ENCODE measurements at places on chromosomes 7 and 10. TPM values are rescaled to one million over a fixed set of nuclear protein-coding genes. Genes with fewer than 3 reads are reported as not detected.

GRCh38 chr10:128539510-128540127 is 413.4 kb upstream of the MKI67 start:
- DNase-seq, result no peak

DNA sequence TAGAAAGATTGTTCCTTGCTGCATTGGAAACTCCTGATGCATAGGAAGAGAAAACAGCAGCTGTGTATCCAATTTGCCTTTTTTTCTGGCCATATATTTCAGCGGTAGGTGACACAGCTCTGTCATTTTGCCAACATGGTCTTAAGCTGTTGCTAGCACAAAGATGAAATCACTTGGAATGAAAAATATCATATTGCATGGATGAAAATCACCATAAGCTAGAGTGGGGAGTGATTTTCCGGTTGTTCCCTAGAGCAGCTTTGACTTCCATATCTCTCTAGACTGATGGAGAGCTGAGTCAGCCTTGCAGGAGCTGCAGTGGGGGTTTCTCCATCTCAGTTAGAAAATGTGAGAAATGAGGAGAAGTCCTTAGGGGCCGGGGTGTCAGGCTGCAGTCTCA is 38.3 kb upstream of the BTBD16 start:
- no peak for DNase-seq

- peak; percentile 22 for DNase-seq
Observed at GRCh38 chr7:70585071-70585470, 546.9 kb upstream of the GALNT17 start.

GRCh38 chr10:23157239-23157681 is 34.9 kb upstream of the PTF1A start:
- no peak for DNase-seq

DNA sequence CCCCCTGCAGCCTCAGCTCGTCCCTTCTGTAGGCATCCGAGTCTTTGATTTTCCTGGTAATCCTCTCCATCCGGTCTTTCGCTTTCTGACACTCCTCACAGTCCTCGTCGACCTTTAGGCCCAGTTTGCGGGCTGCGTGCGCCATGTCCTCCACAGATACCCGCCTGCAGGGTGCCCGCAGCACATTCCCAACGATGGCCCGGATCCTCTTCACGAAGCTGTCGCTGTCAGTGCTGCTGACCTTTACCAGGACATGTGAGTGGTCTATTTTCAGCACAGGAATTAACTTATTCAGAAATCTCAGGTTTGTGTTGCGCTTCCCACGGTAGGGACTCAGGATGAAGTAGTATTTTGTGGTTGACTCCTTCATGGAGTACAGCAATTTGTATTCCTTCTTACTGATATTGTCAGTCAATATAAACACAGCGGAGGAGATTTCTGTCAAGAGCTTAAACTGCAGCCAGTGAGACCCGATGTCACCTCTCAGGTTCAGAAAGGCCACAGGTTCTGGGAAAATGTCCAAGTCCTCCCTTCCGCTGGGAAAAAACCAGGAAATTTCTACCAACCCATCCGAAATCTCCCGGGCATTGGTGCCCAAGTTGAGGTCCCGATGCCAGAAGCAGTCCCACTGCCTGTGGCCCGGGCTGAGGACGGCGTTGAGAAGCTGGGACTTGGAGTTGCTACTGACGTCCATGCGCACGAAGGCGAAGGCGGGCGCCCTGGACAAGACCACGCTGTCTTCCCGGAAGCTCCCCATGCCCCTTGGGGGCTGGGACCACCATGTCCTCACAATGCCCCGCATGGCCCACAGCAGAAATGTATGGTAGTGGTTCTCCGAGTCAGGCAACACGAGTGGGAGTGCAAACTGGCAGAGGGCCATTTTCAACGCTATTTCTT is 8.9 kb upstream of the MRPS24 start:
- no peak for DNase-seq

DNA sequence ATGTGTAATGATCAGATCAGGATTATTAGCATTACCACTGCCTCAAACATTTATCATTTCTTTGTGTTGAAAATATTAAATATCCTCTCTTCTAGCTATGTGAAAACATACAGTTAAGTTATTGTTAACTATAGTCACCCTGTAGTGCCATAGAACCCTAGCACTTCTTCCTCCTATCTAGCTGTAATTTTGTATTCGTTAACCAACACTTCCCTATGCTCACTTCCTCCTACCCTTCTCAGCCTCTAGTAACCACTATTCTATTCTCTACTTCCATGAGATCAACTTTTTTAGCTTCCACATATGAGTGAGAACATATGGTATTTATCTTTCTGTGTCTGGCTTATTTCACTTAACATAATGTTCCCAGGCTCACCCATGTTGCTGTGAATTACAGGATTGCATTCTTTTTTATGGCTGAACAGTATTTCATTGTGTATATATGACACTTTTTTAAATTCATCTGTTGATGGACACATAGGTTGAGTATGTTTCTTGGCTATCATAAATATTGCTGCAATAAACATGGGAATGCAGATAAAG is 132.7 kb upstream of the RHOBTB1 start:
- peak; percentile 38 for DNase-seq

GRCh38 chr7:116950889-116951351 is 2.4 kb upstream of the ST7 start:
- DNase-seq, result no peak

DNA sequence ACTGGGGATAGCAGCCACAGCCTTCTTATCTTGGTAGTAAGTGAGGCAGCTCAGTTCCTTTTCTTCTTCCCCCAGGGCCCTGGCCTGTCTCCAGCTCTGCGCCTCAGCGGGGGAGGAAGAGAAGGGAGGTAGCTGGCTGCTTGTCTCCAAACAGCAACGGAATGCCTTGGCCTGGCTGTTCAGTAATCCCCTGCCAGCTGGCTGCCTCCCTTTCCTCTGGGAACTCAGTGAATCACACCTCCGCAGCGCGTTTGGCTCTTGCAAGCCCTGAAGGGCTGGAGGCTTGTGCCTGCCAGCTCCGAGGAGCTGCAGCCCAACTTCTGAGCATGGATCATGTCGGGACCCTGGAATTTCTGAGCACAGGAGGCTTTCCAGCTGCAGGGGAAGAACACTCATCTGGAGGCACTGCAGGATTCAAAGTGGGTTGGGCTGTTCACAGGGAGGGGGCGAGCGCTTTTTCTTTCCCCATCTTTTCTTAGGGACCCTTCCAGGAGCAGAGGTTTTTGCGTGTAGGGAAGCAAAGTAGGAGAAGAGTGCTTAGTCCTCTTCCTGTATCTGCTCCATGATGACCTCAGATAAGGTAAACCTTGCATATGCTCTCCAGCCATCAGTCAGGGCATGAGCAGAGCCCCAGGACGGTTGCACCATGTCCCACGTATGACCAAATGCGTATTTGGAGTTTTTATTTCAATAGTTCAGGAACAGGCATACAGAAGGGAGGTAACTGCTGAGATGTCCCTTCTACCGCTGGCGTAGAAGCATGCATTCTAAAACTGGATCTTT is 253.2 kb upstream of the INHBA start:
- peak; percentile 93 for DNase-seq

GRCh38 chr7:70439651-70440050 is 692.3 kb upstream of the GALNT17 start:
- DNase-seq, result no peak

- no peak for DNase-seq
Observed at GRCh38 chr10:85787393-85787792, 579.2 kb downstream of the GRID1 start.

DNA sequence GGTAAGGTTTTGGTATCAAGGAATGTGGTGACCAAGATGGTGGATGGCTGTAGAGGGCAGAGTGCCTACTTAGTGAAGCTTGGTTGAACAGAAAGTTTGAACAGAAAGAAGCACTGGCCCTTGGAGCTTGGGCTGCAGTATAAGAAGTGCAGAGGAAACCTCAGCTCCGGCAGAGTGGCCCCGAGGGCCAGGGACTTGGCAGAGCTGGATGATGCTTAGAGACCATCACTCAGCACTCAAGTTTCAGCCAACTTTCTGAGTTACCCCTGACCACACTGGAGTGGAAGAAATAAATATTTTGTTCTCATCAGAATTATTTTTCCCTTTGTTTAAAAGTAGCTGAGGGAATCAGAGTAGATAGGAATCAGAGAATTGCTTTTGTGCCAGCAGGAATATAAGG is 336.7 kb downstream of the C7orf25 start:
- peak; percentile 1 for DNase-seq

DNA sequence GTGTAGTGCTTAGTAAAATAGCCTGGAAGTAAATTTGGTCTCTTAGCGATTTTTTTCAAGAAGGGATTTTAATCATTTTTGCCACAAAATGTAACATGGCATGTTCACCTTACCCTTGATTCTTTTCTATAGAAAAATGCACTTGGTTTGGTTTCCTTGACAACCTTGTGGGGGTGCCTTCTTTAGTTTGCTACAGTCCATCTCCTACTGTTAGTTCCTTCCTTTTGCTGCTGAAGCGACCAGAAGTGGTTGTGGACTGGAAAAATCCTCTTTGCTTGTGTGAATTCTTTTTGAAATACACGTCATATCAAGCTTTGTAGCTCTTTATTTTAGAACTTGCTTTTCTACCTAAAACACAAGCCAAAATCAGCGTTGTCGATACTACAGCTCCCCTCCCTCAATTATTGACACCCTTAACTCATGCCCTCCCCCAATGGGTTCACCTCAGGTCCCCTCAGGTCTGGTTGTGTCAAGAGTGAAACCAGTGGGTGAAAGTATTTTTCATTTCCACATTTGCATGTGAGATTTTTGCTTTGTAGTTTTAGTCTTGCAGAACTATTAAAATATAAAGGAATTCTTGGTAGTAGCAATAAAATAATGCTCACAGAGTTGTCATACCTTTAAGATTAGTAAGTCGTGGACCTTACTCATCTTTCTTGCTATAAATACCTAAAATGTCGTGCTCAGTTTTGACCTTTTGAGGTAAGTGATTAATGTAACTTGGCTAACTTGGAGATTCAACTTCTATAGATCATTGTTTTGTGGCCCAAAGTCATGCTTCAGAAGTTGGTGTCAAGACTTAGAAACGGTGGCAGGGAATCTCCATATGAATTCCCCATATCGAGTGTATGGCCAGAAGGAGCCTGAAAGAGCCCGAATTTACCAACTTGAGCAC is 1.5 kb downstream of the ACTR3B start:
- DNase-seq, result peak; percentile 42

GRCh38 chr7:125663961-125664360 is 734.3 kb upstream of the POT1 start:
- no peak for DNase-seq

GRCh38 chr7:50206453-50207250 is 97.9 kb upstream of the IKZF1 start:
- DNase-seq, result no peak

- DNase-seq, result no peak
Observed at GRCh38 chr10:60822809-60823208, 44.5 kb downstream of the CDK1 start.

RBP3 gene
- 0.29 TPM for polyA plus RNA-seq

PRPS1L1 gene
- not detected for polyA plus RNA-seq

GOLGA7B gene
- polyA plus RNA-seq, result 40.0 TPM

IGFBP1 gene
- polyA plus RNA-seq, result 0.98 TPM

CYP3A7 gene
- 0.66 TPM for polyA plus RNA-seq

TMEM236 gene
- polyA plus RNA-seq, result 0.27 TPM

SLC18A3 gene
- polyA plus RNA-seq, result 17.0 TPM

HHEX gene
- 8.8 TPM for polyA plus RNA-seq

VWA2 gene
- polyA plus RNA-seq, result 4.7 TPM

AOAH gene
- polyA plus RNA-seq, result 5.3 TPM

MRLN gene
- not detected for polyA plus RNA-seq
